ENCODE measurements at places on chromosomes 5 and 9.
A peak's percentile ranks its signal among the peaks of the same experiment; 100 is the strongest.

- DNase-seq, result peak; percentile 47
Measured at GRCh38 chr5:133610489-133611356, 1.6 kb downstream of the FSTL4 start.

- no peak for DNase-seq
Measured at GRCh38 chr5:94544875-94545547, 73.4 kb downstream of the KIAA0825 start.

- DNase-seq, result no peak
Measured at GRCh38 chr9:126084008-126084407, 242.6 kb upstream of the MVB12B start.

DNA sequence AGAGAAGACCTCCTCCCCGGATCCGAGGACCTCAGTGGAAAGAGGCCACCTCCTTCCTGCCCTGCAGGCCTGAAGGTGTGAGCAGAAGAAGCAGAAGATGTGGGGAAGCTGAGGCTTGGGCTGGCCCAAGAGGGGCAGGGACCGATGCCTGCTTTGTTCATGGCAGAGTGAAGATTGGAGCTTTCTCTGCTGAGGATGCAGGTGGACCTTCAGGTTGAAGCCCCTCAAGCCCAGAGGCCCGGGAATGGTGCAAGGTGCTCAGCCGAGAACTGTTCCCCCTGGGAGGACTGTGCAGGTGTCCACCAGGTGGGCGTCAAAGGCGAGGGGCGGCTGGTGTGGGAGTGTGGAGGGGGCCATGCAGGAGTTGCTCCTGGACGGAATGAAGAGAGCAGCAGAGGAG lies 277.9 kb upstream of the IRX2 start:
- DNase-seq, result no peak

DNA sequence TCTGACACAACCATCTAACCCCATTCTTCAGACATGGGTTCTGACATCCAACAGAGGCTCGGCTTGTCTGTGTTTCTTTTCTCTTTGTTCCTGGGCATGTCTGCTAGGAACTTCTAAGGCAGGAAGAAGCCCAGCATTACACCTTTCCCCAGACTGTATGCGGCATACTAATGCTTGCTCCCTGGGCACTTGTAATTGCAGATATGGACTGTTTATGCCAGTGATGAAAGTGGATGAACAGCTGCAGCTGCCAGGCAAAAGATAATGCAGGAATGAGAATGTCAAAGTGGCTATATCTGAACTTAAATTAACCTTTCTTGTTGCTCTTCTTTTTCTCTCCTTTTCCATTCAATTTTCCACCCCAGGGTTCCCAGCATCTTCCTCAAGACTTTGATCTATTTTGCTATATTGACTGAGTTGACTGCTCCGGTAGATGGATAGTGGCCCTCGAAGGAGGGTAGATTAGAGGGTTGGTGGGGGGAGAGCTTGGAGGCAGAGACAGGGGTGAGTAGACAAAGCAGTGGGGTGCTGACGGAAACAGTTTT lies 344.4 kb downstream of the MAN2A1 start:
- DNase-seq, result no peak

DNA sequence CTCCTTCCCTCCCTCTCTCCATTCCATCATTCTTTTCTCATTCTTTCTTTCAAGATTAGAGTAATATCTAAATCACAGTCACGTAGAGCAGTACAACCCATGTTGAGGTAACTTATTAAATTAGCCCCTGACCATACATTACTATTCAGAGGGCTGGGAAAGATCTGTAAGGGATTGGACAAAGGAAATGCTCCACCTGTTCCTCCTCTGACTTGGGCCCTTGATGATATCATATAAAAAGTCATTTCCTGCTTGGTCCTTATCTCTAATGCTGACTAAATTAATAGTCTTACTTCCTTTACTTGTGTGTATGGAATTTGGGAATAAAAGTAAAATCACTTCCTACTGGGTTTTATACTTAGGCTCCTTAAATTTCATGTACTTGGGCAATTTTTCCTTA lies 40.8 kb downstream of the SNX18 start:
- DNase-seq, result no peak

DNA sequence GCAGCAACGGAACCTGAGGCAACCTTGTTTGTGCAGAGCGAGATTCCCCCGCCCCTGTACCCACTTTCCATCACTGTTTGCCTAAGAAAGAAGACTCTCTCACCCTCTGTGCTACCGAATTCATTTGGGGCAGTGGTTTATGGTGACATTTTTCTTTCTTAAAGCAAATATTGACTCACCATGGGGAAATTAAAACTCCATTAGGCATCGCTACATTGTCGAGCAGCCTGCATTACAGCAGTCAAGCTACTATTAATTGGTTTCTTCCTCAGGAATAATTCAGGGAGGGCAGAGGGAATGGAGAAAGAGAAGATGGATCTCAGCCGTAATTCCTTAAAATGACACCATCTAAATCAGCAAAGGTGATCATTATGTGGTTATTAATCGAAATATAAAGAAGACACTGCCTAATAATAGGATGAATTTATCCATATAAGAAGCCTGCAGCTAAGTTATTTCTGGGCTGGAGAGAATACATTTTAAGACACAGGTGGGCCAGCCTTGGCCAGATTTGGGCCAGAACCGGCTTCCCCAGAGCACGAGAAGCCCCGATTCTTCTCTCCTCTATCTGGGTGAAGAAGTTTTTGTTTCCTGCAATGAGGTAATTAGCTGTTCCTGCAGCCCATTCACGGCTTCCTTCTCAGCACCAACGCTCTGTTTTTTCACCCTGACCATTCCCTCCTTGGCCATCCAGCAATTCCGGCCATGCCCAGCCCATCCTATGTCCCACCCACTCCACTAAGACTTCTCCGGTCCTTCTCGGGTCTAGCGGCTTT lies 16.8 kb downstream of the CFAP77 start:
- DNase-seq, result no peak

- DNase-seq, result no peak
Measured at GRCh38 chr9:135815830-135816650, 91.3 kb downstream of the CAMSAP1 start.

DNA sequence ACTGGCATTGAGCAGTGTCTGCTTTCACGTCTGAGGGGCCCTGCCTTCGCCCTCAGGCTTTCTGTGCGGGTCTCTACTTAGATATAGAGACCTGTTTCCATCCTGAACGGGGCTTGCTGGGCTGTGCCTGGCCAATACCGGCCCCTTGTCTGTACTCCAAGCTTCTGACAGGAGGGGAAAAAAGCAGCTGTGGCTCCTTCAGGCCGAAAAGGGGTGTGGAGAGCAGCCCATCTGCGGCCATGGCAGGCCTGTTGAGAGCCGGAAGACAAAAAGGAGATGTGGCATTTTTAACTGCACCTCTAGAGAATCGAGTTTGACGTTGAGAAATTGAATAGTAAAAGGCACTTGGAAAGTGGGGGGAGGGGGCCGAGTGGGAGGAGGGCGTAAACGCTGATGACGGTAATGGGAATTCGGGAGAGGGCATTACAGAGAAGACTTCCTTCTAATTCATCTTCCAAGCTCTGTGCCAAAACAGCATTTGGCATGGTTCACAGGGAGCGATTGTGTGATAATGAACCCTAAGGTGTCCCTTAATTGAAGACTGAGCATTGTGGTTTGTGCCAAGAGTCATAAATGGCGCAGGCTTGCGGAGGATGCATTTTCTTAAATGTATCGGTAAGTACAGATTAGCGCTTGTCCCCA lies 25.1 kb upstream of the PRDM12 start:
- DNase-seq, result no peak

DNA sequence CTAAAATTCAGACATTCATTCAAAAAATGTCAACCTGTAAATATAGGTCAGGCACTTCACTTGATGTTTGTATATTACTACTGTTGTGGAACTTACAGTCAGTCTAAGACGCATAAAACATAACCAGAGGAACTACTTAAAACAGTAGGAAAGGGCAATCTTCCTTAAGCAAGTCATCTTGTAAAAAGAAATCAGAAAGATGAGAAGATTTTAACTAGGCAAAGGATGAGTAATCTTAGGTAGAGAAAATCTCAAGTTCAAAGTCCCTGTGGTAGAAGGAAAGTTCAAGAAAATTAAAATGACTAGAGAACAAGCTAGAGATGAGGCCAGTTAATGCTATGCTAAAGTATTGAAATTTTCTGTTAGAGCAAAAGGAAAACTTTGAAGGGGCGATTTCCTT lies 152.4 kb downstream of the RAPGEF6 start:
- DNase-seq, result no peak

Measured in stimulated activated CD4-positive, alpha-beta T cell treated with anti-CD3 and anti-CD28 coated beads, TNF-alpha, amount 100 ng/mL, for 24 hours (primary cell).